CD4-positive, alpha-beta T cell treated with Interleukin-17A for 1 hour (primary cell): ENCODE measurements at places on chromosomes 4 and X.

- no peak for DNase-seq
Measured at GRCh38 chr4:84753321-84753972, 170.5 kb downstream of the CDS1 start.

- DNase-seq = no peak
Measured at GRCh38 chrX:71636438-71637252, 18.3 kb upstream of the CXCR3 start.

- DNase-seq = no peak
Measured at GRCh38 chr4:145939856-145940255, 1.2 kb upstream of the ZNF827 start.

- DNase-seq = no peak
Measured at GRCh38 chrX:72041176-72041575, 90.5 kb downstream of the RTL5 start.

DNA sequence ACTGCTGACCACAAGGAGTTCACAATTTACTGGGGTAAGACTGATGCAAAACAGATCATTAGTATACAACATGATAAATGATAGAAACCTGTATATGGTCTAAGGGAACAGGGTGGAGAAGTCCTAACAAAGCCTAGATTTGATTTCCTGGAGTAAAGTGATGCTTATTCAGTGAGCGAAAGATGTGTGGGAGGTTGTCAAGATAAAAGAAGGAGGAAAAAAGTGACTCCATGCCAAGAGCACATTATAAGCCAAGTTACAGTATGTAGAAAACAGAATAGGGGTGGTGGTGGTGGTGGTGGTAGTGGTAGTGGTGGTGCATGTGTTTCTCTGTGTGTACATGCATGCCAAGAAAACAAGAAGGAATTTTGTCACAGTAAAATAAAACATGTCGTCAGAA is 325.2 kb downstream of the MAPK10 start:
- DNase-seq = no peak

DNA sequence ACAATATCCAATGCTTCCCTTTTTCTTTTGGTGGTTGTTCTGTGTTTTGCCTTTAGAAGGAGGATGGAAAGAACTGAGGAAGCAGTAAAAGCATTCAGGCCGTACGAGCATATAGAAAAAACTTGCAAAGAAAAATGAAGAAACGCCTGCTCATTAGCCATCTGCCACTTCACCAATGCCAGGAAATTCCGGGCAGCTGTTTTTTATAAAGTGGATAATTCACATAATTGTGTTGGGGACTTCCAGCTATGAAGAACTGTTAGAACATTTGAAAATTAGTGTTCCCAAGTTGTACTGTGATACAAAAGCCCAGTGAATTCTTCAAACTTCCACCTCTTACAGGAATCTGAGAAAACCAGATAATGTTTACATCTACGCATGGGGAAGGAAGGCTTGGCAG is 11.7 kb downstream of the RELL1 start:
- DNase-seq = no peak

DNA sequence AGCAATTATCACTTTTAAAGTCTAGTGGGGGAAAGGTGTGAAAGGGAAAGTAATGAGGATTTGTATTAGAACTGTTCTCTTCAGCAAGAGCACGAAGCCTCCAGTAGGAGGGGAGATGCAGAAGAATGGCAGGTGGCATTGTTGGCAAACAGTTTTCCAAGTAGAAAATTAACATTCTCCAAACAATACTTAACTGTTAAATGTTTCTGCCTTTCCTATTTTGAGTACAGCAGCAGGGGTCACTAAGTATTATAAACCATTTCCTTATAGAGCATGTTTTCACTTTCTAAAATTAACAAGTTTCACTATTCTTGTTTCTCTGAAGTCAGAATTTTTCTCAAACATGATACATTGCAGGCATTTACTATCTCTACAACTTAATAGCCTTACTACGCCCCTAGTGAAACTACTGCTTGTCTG is 58.7 kb downstream of the LEF1 start:
- DNase-seq = no peak

- DNase-seq = no peak
Measured at GRCh38 chrX:33970028-33970967, 161.8 kb downstream of the FAM47A start.

GRCh38 chr4:169621731-169622492 is 1.5 kb downstream of the CLCN3 start:
- DNase-seq = peak; percentile 87

GRCh38 chr4:106494066-106494465 is 125.5 kb upstream of the GIMD1 start:
- DNase-seq = no peak

DNA sequence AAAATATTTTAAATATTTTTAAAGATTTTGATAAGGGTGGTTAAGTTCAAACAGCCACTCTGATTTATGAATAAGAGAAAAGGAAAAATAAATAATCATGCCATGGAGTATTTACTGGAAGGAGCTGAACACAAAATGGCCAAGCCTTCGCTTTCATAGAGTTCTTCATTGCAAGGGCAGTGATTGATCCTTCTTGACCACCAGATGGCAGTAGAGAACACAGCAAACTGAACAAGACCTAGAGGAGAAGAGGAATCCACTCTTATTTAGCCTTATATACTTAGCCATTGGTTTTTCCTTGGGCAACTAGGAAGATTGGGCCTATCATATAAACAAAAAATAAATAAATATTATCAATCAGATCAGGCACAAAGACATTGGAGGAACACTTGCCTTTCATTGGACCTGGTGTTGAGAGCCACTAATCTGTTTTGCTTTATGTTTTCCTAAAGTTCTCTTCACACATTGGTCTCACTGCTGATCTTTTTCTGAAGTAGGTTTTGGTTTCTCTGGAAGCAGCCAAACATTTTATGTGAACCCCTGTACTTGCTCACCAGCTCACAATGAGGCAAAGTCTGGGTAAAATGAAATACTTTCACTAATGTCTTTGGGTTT is 58.1 kb upstream of the PARM1 start:
- peak; percentile 59 for DNase-seq

DNA sequence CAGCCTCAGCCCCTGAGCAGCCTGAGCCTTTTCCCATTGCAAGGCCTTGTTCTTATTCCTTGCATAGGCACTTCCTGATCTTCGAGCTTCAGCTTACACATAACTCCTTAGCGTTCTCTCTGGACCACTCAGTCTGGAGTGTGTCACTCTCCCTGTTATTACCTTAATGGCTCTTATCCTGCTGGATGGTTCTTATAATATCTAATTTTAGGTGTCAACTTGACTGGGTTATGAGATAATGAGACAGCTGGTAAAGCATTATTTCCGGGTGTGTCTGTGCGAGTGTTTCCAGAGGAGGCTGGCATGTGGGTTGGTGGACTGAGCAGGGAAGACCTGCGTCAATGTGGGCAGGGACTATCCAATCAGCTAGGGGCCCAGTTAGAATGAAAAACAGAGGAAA is 75.7 kb downstream of the HAUS3 start:
- DNase-seq = no peak

- DNase-seq = no peak
Measured at GRCh38 chr4:27152703-27153102, 292.1 kb downstream of the STIM2 start.

DNA sequence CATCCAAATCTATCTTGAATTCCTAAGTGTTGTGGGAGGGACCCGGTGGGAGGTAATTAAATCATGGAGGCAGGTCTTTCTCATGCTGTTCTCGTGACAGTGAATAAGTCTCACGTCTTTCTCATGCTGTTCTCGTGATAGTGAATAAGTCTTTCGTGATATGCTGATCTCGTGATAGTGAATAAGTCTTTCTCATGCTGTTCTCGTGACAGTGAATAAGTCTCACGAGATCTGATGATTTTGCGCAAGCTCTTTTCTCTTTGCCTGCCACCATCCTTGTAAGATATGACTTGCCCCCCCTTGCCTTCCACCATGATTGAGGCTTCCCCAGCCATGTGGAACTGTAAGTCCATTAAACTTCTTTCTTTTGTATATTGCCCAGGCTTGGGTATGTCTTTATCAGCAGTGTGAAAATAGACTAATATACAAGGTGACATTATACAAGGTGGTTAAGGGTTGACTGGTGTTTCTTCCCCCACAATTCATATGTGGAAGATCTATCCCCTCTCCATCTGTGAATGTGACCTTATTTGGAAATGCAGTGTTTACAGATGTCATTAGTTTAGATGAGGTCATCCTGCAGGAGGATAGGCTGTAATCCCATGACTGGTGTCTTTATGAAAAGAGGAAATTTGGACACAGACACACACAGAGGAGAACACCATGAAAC is 27.6 kb downstream of the ARSD start:
- DNase-seq = no peak

GRCh38 chr4:74873545-74874301 is 59.2 kb upstream of the PARM1 start:
- peak; percentile 0 for DNase-seq

- DNase-seq = peak; percentile 63
Measured at GRCh38 chr4:110514889-110515479, 39.0 kb downstream of the ENPEP start.

DNA sequence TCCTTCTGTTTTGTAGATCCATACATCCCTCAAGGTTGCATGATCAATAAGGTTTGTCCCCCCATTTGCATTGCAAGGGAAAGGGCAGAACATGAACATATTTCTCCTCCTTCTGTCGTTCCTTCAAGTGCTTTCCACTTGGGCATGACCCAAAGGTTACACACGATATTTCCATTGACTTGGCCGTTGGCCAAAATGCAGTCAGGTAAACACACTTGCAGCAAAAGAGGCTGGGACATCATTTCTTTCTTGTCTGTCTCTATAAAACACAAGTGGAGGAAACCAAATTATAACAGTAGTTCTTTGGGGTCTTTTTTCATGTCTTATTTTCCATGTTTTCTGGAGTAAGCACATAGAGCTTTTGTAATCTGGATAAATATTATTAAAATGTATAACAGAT is 156.1 kb downstream of the FRAS1 start:
- DNase-seq = no peak

DNA sequence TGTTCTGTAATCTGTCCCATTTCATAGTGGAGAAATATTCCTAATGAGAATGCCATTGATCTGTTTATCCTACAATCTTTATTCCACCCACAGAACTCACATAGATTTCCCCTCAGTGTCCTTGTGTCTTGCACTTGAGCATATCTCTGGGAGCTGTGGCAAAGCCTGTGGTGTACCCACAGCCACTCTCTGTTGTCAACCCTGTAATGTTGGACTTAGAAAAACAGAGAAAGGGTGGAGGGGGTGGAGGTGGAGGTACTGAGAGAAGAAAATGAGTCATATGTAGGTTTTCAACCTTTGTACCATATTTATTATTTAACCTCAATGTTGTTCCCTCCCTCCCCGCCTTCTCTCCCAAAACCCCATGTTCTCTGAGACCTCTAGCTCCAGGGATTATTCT is 46.9 kb upstream of the TLL1 start:
- no peak for DNase-seq

DNA sequence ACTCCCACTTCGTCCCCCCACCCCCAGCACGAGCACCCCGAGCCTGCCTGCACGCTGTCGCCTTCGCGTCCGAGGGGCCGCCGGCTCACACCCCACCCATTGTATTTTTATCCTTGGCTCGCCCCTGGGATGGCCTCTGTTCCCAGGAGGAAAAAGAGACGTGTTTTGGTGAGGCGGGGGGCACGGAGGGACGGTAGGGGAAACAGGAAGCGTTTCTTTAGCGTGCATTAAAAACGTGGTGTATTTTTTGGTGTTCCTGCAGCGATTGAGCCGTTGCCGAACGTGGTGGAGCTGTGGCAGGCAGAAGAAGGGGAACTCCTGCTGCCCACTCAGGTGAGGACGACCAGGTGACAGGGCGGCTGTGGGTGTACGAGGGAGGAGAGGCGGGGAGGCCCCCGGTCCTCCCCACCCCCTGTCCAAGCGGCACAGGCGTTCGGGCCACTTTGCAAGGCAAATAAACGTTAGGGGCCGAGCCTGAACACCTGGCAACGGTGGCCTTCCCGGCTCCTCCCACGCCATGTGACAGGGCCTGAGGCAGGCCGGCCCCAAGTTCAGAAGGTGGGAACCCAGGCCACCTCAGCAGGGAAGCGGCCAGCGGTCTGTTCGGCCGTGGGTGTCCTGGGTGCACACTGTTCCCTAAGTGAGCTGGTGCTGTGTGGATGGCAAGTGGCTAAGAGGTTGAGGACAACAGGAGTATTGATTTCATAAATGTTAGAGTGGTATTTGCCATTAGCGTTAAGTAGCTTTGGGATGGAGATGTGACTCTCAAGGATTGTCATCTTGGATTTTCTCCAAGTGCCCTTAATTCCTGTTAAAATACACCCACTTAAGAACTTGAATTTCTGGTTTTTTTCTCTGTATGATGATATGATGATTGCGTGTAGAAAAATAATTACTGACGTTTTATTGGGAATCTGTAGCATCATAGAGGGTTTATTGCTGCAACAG is 1.1 kb downstream of the TMEM131L start:
- DNase-seq = peak; percentile 59

DNA sequence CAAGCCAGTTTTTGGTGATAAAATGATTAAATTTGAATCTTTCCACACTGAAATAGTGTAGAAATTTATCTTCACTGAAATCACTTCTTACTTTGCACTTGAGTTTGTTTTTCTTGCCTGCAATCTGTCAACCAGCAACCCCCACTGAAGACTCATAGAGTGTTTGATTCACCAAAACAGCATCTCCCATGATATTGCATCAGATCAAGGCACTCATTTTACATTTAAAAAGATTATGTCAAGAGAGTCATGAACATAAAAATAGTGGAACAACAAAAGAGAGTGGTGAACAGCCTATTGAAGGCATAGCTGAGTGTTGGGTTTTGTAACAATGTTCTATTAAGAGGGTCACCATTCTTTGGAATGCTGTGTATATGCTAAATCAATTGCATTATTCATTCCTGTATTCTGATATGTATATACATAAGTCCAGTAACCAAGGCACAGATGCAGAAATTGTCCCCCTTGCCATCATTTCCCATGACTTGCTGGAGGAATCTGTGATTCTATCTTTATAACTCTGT is 1934.9 kb downstream of the ARAP2 start:
- DNase-seq = no peak

DNA sequence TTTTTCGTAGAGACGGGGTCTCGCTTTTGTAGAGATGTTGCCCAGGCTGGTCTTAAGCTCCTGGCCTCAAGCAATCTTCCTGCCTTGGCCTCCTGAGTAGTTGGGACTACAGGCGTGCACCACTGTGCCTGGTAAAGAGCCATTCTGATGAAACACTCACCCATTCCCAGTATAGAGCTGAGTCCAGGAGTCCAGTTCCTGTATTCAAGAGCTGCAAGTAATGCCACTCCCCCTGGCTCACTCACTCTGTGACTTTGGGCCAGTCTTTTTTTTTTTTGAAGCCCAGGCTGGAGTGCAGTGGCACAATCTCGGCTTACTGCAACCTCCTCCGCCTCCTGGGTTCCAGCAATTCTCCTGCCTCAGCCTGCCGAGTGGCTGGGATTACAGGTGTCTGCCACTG is 3.5 kb downstream of the CCDC22 start:
- no peak for DNase-seq
